ENCODE measurements at places on chromosomes 11 and 22. TPM values are rescaled to one million over a fixed set of nuclear protein-coding genes. Genes with fewer than 3 reads are reported as not detected.

CFAP300 gene
- 6.4 TPM for total RNA-seq

PANX2 gene
- total RNA-seq = 5.6 TPM

ACTN3 gene
- total RNA-seq = 0.06 TPM

OR51D1 gene
- total RNA-seq = not detected

PAX6 gene
- total RNA-seq = 0.84 TPM

GPHA2 gene
- not detected for total RNA-seq

LYVE1 gene
- 1.2 TPM for total RNA-seq

FOLR3 gene
- total RNA-seq = 0.22 TPM

UPK3A gene
- total RNA-seq = not detected

ZNF215 gene
- 0.97 TPM for total RNA-seq

ACR gene
- total RNA-seq = 0.15 TPM

PLA2G6 gene
- 4.5 TPM for total RNA-seq

YPEL4 gene
- total RNA-seq = 0.39 TPM

BCR gene
- 21.3 TPM for total RNA-seq

LIF gene
- 31.6 TPM for total RNA-seq

SLC16A8 gene
- not detected for total RNA-seq

C11orf52 gene
- 0.09 TPM for total RNA-seq

INSC gene
- total RNA-seq = 0.07 TPM

PSMC3 gene
- total RNA-seq = 242 TPM

FDXACB1 gene
- 1.8 TPM for total RNA-seq

PKNOX2 gene
- total RNA-seq = not detected

FOLR1 gene
- total RNA-seq = 0.14 TPM

RAB36 gene
- total RNA-seq = 7.8 TPM

DBX1 gene
- total RNA-seq = not detected

MS4A3 gene
- not detected for total RNA-seq

SERPING1 gene
- total RNA-seq = 0.62 TPM

SLC22A6 gene
- total RNA-seq = not detected

OR52I1 gene
- not detected for total RNA-seq

TRIM51 gene
- total RNA-seq = not detected

ART5 gene
- total RNA-seq = 0.16 TPM

RASGRP2 gene
- 1.7 TPM for total RNA-seq

DEPDC7 gene
- total RNA-seq = 9.0 TPM

CALCA gene
- total RNA-seq = 0.15 TPM

OR5AL1 gene
- total RNA-seq = not detected

MS4A6E gene
- not detected for total RNA-seq

APOA5 gene
- total RNA-seq = not detected

ARVCF gene
- total RNA-seq = 1.9 TPM

TRIM6 gene
- total RNA-seq = 8.5 TPM

NUDT8 gene
- 12.1 TPM for total RNA-seq

OR6M1 gene
- not detected for total RNA-seq

SHISAL1 gene
- 3.5 TPM for total RNA-seq

MRPL49 gene
- total RNA-seq = 73.4 TPM

PARVG gene
- 0.09 TPM for total RNA-seq

MYO18B gene
- total RNA-seq = 0.05 TPM

SEC14L6 gene
- not detected for total RNA-seq

EHF gene
- 0.76 TPM for total RNA-seq

IGSF9B gene
- 3.1 TPM for total RNA-seq

KCNQ1 gene
- total RNA-seq = 0.76 TPM

C11orf86 gene
- 50.6 TPM for total RNA-seq

MMP13 gene
- total RNA-seq = 0.07 TPM

SCN2B gene
- total RNA-seq = not detected

MIOX gene
- total RNA-seq = not detected

SPINDOC gene
- total RNA-seq = 47.9 TPM

BLID gene
- not detected for total RNA-seq

RPL3 gene
- total RNA-seq = 2,087 TPM

OR5B3 gene
- total RNA-seq = not detected

CHRNA10 gene
- 1.3 TPM for total RNA-seq

GRAP2 gene
- not detected for total RNA-seq

All from A549 treated with Hydrocortisone at 1 μM for 4 hours (cell line).